T-helper 1 cell (primary cell): ENCODE measurements at places on chromosomes 1 and 21.

GRCh38 chr1:15328351-15329103 lies 81.2 kb upstream of the EFHD2 start:
- no peak for DNase-seq

DNA sequence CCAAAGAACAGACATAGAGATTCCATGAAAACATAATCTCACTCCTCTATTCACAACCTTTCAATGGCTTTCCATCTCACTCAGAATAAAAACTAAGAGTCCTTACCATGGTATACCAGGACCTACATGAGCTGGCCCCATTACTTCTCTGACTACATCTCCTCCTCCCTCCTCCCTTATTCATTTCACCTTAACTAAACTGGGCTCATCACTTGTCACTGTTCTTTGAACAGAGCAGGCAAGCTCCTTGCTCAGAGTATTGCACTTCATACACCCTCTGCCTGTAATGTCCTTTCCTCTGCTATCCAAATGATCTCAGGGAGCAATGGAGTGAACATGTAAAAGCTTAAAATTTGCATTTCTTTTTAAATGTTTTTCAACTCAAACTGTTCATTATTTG lies 142.0 kb downstream of the MRPL39 start:
- DNase-seq = no peak

DNA sequence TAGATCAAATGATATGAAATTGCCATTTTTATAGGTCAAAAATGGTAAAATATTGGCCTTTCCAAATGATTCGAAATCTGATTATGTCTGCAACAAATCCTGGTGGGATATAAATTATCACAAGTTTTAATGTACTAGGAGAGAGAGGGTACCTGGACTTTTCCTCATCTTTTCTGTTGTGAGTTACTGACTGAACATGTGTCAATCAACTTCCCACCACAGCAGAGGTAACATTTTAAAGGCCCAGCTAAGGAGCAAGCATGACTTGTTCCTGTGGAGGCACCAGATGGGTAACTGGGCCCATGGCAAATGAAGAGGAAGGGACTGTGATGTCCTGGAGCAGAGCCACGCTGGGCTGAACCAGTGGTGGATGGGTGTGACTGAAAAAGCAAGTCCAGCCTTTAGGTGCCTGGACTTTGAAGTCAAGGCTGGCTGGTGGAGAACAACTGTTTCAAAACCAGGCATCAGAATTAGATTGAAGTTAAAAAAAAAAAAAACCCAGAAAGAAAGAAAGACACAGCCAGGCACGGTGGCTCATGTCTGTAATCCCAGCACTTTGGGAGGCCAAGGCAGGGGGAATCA lies 6.6 kb downstream of the MR1 start:
- no peak for DNase-seq

DNA sequence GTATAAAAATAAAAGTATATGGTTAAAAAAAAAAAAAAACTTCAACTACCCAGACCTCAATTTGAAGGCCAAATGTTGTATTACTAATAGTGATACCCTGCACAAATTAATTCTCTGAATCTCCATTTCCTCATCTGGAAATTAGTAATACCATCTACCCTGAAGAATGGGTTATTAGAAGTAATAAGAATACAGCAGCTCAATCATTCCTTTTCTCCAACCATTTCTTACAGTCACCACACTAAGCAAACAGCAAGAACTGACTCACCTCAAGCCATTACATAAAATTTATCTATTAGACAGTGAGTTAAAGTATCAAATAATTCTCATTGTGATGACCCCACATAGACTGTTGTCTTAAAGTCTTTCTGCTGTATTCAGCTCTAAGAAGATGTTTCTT lies 39.6 kb downstream of the RERE start:
- no peak for DNase-seq

DNA sequence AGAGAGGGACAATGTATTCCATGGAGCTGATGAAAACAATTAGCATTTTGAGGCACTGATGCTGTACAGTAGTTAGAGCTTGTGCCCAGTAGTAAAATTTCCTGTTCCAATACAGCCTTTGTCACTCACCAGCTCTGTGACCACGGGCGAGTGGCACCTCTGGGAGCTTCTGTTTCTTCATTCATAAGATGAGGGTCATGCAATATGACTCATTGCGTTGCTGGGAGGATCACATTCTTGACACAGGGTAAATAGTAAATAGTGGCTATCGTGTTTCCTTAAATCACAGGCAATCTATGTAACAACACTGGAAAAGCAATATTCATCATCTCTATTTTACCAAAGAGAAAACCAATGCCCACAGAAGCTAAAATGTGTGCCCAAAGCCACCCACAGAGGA lies 4.5 kb upstream of the LRRC52 start:
- no peak for DNase-seq

- DNase-seq = no peak
Observed at GRCh38 chr1:30084909-30085571, 638.3 kb downstream of the MATN1 start.
